Activated naive CD4-positive, alpha-beta T cell (primary cell): ENCODE measurements at places on chromosomes 3 and 15.
A peak's percentile ranks its signal among the peaks of the same experiment; 100 is the strongest.

GRCh38 chr3:184486614-184487013 is 75.0 kb upstream of the EPHB3 start:
- no peak for DNase-seq

- DNase-seq = no peak
Measured at GRCh38 chr3:172260381-172260780, 187.9 kb downstream of the GHSR start.

DNA sequence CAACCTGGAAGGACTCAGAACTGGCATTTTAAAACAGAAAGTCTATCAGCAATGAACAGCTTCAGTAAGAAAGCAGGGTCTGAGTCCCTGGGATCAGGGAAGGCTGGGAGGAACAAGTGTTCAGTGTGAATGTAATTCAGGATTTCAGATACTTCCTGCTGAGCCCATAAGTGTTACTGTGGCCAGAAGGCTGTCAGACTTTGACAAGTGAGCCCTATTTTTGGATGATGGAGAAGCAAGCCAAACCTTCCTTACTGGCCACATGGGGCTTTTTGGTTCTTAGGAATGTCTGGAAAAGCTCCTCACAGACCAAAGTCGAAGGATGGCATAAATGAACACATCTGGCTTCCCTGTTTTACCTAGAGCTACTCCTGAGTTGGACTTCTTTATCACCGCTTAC is 157.2 kb downstream of the BBX start:
- no peak for DNase-seq

GRCh38 chr15:55372701-55373440 is 35.3 kb downstream of the CCPG1 start:
- no peak for DNase-seq

DNA sequence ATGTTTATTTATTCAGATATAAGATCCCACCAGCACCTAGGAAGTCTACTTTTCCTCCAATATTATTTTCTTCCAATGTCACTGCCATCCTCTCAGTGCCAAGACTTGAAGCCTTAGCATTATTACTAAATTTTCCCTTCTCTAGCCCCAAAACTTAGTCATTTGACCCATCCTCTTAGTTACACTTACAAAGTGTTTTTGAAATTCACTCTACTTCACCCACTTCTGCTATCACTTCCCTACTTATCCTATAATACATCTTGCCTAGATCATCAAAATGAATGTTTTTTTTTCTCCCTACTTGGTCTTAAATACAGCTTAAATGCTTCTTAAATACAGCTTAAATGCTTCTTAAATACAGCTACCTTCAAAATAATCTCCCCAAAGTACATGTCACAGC is 376.6 kb downstream of the RSL24D1 start:
- DNase-seq = no peak

DNA sequence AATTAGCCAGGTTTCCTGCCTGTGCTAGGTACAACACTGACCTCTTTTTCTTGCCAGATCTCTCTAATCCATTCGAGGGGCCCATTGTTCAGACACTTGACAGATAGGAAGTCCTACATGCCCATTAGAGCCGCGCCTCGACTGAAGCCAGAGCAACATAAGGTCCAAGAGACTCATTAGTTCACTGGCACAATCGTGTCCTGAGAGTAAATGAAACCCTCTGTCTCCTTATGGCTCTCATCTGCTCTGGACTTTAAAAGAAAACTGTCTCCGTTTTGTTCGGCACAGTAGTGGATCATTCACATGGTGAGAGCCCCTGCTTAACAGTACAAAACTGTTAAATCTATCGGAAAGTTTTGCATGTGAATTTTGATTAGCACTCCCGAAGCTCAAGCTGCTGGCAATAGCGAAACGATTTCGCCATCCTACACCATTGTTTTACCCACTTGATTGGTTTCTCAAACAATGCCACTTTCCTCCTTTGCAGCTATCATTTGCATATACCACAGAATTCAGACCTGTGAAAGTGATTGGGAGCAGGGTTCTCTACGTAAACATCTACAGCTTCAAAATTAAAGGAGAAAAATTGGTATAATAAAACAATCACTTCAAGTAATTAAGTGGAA is 19.0 kb upstream of the C15orf61 start:
- DNase-seq = no peak

GRCh38 chr3:138186221-138186620 is 880 bp upstream of the ARMC8 start:
- DNase-seq = no peak

DNA sequence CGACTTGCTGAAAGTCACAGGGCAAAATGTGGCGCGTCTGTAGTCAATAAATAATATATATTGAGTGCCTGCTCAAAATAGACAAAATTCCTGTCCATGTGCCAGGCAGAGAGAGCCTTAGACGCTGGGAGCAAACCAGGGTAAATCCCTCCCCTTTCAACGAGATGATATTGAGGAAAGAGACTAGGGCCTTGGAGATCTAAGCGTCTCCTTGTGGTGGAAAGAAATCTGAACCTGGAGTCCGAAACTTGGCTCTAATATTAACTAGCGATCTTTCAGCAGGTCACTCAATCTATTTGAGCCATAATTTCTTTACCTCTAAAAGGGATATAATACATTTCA is 348 bp upstream of the DPP8 start:
- no peak for DNase-seq

GRCh38 chr15:82058026-82058425 is 12.2 kb upstream of the MEX3B start:
- no peak for DNase-seq

- peak; percentile 53 for DNase-seq
Measured at GRCh38 chr3:97821287-97821773, 481 bp upstream of the CRYBG3 start.

DNA sequence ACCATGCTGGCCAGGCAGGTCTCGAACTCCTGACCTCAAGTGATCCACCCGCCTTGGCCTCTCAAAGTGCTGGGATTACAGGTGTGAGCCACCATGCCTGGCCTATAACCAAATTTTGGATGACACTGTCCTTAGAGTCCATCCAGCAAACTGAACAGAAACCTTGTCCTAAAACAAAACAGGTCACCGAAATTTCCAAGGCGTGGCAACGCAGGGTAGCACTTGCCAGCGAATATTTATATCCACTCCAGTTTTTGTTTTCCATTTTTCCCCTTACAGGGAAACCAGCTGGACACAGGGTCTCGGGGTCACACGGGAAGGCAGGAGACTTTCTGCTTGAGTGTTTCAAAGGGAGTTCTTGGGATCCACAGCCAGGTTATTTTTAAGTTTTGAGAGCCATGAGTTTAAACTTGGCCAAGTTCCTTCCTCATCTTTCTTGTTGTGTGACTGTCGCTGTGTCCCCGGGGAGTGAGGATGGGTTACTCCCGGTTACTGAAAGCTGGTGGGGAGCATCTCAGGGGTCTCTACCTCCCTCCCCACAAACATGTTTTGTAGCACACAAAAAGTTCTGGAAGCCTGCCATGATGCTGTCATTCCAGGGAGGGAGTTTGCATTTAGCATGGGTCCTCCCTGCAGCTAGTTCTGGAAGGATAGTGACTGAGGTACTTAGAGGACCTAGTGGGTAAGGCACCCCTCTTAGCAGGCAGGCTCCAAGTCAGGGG is 12.6 kb downstream of the LIMD1 start:
- DNase-seq = no peak

DNA sequence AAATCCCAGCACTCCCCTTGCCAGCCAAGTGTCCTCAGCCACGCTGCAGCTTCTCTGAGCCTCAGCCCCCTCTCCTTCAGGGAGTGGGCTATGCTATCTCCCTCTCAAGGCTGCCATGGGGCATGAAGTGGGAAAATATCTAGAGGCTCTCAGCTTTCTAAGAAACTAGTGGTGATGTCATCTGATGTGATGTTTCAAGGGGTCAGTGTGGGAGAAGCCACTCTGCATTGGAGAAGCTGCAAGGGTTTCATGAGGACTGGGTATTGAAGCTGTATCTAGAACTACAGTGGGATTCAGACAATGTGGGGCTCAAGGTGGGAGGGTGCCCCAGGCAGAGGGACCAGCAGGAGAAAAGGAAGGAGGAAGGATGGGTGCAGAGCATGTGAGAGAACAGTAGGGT is 210.2 kb downstream of the TLE3 start:
- no peak for DNase-seq

DNA sequence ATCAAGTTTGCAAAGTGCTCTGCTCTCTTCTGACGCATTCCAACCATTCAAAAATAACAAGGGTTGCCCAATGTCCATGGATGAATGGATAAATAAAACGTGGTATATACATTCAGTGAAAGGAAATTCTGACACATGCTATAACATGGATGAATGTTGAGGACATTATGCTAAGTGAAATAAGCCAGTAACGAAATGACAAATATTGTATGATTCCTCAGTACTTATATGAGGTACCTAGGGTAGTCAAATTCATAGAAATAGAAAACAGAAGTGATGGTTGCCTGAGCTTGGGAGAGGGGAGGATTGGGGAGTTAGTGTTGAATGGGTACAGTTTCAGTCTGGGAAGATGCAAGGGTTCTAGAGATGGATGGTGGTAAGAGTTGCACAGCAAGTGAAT is 33.9 kb downstream of the SH3BP5 start:
- no peak for DNase-seq

GRCh38 chr3:128993461-128994172 is at the start of gene CFAP92:
CFAP92 (minus strand) TSS chr3:128994076; CDS start chr3:128993304, 772 bp downstream.
- peak; percentile 61 for DNase-seq

DNA sequence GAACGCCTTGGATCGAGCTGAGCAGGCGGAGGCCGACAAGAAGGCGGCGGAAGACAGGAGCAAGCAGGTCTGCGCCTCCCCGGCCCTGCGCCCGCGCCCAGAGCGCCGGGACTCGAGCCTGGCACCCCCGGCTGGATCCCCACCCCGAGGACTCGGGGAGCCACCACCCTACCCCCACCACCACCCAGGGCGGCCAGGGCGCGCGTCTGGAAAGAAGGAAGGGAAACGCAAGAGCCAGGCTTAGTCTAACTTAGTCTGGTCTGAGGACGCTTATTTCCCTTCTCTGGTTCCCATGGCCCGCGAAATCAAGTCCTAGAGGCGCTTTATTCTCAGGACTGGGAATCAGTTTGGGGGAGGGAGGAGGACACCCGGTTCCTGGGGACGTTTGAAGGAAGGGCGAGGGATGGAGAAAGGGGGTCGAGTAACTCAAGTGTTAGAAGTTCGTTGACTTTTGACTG is 359 bp downstream of the TPM1 start:
- DNase-seq = no peak

DNA sequence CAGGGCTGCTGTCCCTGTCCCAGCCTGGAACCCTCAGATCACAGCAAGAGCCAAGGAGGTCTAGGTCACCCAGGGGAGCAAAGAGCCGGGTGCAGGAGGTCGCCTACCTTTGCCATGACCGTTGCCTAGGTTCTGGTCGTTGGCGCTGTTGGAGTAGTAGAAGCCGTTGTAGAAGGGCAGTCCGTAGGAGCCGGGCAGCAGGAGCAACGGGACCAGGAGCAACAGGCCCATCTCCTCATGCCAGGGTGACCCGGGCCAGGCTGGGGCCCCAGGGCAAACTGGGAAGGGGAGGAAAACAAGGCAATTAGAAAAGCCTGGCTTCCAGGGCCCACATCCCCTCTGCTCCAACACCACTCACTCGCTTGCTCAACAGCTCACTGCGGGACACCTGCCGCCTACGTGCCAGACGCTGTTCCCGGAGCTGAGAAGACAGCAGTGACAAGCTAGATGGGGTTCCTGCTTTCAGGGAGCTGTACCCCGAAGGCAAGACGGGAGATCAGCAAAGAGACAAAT is 8.2 kb downstream of the HAPLN3 start:
- no peak for DNase-seq

- DNase-seq = no peak
Measured at GRCh38 chr3:194396539-194396858, 2.6 kb downstream of the GP5 start.

DNA sequence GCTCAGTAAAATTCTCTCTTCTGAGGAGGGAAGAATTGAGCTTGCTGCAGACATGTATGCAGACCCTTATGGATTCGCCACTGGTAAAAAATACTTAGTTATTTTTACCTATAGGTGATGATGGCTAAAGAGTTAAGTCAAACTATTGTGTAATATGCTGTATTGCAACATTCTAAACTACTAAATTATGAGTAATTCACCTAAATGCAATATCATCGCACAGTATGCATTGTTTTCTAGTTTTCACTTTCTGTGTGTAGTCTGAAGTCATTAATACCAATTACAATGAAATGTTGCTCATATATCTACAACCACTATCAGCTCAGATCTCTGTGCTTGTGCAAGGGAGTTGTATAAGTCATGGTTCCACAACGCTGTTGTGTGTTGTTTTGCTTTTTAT is 48.7 kb upstream of the ROBO2 start:
- DNase-seq = no peak

DNA sequence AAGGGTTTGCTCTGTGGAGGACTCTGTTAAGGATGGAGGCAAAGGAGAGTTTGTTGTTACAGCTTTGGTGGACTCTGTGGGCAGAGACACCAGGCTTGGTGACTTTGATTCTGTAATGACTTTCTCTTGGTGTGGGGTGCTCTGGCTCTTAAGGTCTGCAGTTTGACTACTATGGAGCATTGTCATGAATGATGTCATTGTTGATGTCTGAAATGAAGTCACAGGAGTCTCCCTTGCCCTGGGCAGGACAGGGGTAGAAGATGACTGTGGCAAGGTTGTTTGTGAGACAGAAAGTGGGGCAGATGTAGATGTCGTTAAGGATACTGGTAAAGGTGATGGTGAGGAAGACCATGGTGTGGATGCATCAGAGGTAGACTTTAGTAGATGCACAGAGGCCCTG is 42.7 kb downstream of the HEG1 start:
- DNase-seq = no peak

GRCh38 chr15:78715930-78716329 is 74.9 kb upstream of the CHRNB4 start:
- DNase-seq = no peak

DNA sequence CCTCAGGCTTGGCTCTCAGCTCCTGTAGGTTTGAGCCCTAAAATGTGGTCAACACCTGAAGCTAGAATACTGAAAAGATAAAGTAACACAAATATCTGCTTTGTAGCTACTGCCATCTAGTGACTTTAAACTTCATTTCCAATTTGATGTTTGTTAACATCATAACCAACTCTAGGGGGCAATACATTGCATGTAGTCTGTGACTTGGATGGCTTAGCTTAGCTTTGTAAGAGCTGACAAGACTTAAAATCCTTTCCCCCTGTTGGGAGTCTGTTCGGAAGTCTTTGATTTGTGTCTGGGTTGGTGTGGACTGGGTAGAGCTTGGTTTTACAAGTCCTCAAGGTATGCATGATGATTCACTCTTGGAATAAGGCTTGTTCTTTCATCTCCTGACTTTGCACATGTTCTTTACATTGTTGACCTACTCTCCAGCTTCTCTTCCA is 51.7 kb downstream of the SCN11A start:
- no peak for DNase-seq

- DNase-seq = no peak
Measured at GRCh38 chr15:59438625-59439290, 772 bp downstream of the FAM81A start.

GRCh38 chr15:40562691-40563090 is 2.2 kb downstream of the CCDC32 start:
- no peak for DNase-seq

DNA sequence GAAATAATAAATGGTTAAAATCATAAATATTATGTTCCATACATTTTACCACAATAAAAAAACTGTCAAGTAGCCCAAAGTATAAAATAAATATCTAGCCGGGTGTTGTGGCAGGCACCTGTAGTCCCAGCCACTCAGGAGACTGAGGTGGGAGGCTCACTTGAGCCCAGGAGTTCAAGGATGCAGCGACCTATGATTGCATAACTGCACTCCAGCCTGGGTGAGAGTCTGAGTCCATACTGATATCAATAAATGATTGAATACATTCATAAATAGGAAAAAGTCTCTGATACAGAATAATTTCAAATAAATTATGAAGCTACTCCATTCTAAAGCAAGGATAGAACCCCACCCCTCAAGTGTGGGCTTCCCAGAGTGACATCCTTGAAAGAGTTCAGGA is 68.5 kb upstream of the GATA2 start:
- DNase-seq = no peak

- no peak for DNase-seq
Measured at GRCh38 chr3:175392653-175393052, 533.5 kb downstream of the NAALADL2 start.
